ENCODE measurements at places on chromosomes 1 and 21.

- DNase-seq: no peak
Observed at GRCh38 chr21:28693476-28693875, 299.2 kb downstream of the LTN1 start.

DNA sequence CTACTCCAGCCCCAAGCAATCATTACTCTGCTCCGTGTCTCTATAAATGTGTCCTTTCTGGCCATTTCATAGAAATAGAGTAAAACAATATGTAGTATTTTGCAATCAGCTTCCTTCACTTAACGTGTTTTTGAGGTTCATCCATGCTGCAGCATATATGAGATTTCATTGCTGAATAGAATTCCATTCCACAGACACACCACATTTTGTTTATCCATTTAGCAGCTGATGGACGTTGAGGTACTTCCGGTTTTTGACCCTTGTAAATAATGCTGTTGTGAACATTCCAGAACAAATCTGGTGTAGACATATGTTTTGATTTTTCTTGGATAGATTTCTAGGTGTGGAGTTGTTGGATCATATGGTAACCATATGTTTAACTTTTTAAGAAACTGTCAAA is 30.7 kb downstream of the ADAM30 start:
- no peak for DNase-seq

GRCh38 chr21:39379986-39380891 is 31.4 kb upstream of the HMGN1 start:
- DNase-seq: peak; percentile 93

- DNase-seq: no peak
Observed at GRCh38 chr1:221711063-221711577, 30.8 kb downstream of the DUSP10 start.

- DNase-seq: no peak
Observed at GRCh38 chr1:39981945-39982344, 27.0 kb downstream of the MFSD2A start.

- no peak for DNase-seq
Observed at GRCh38 chr1:198498881-198499280, 41.6 kb downstream of the ATP6V1G3 start.

DNA sequence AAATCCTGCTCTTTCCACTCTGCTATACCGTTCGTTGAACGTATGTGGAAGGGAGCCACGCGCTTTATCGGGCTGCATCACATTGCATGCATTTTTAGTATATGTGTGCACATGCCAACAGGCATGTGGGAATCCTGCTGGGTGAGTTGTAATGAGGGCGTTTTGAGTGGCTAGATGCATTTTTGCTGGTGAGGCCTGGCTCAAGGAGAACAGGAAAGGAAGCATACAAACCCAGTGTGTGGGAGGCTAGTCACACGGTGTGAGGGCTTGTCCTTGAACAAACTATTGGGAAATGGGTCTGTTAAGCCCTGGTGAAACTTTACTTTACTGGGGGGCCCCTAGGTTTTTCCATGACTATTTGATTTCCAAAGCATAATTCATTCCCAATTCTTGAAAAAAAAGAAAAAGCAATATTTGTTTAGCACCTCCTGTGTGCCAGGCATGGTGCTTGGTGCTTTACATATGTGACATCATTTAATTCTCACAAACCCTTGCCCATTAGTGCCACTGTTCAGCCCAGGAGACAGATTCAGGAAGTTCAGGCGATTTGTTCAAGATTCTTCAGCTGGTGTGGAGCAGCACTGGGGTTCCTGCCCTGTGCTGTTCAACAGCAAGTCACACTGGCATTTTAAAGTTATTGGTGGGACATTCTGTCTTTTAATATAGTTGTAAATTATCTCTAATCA is 25.6 kb upstream of the JUN start:
- no peak for DNase-seq

- DNase-seq: no peak
Observed at GRCh38 chr1:92105546-92106081, 25.5 kb downstream of the BTBD8 start.

DNA sequence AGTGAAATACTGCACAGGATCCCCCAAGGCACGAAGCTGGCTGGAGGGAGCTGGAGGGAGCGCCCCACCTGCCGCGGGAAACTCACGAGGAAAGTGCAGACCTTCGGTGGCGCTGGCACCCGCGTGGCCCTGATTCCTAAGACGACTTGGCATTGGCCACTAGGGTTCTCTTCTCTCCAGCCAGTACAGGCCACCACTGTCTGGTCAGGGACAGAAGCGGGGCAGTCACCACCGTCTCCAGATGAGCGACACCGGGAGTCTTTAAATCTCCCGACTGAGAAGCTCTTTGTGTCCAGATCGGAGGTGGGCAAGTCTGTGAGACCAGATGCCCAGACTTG is 19.2 kb upstream of the CHIA start:
- no peak for DNase-seq

DNA sequence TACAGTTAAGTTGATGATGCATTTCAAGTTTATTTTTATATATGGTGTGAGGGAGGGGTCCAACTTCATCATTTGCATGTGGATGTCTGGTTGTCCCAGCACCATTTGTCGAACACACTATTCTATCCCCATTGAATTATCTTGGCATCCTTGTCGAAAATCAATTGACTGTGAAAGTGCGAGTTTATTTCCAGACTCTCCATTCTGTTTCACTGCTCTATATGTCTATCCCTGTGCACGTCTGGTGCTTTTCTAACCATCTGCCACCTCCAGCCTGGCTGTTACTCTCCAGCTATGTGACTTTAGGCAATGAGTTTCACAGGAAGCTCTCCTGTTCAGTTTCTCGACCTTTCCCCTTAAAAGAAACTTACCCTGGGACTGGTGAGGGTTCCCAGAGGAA is 137.1 kb upstream of the KLHDC7A start:
- no peak for DNase-seq

GRCh38 chr1:233337505-233337904 is 10.0 kb downstream of the MAP3K21 start:
- DNase-seq: no peak

- DNase-seq: no peak
Observed at GRCh38 chr1:180926164-180926981, 13.7 kb downstream of the KIAA1614 start.

GRCh38 chr1:21385022-21385421 is 54.9 kb upstream of the NBPF3 start:
- DNase-seq: no peak

DNA sequence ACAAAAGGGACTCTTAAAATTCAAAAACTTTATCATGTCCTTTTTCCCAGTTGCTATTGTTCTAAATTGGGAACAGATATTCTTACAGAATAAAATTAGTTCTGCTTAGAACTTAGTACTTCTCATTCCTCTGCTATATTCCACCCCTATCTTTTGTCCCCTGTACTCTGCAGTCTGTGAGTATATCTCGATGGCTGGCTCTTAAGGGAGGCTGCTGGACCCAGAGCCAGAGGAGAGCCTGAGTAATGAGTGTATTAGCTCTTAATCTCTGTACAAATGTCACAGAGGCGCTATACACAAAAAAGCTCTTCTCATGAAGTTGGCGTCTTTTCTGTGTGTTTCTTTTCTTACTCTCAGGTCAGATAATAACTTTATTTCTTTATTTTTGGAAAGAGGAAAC is 423.4 kb downstream of the ZP4 start:
- DNase-seq: no peak

DNA sequence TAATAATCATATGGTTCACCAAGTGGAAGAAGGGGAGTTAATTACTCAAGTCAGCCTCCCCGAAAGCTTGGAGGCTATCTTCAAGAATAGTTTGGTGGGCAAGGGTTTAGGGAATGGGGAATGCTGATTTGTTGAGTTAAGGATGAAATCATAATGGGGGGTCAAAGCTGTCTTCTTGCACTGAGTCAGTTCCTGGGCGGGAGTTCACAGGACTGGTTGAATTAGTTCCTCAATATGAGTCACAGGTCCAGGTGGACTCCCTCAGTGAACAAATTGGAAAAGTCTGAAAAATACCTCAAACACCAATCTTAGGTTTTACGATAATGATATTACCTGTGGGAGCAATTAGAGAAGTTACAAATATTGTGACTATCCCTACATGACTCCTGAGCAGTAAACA is 115.2 kb upstream of the COA6 start:
- no peak for DNase-seq

GRCh38 chr1:179369751-179370341 is 4.1 kb downstream of the AXDND1 start:
- DNase-seq: no peak

GRCh38 chr1:67980028-67980427 is 70.4 kb downstream of the DIRAS3 start:
- DNase-seq: no peak

- DNase-seq: no peak
Observed at GRCh38 chr1:165696625-165697100, 1.7 kb downstream of the ALDH9A1 start.

GRCh38 chr1:60727552-60727951 is 354.8 kb upstream of the NFIA start:
- DNase-seq: no peak

- DNase-seq: no peak
Observed at GRCh38 chr21:35924714-35925301, 135.5 kb downstream of the SETD4 start.

- DNase-seq: no peak
Observed at GRCh38 chr1:76547916-76548315, 319.4 kb upstream of the ST6GALNAC5 start.

DNA sequence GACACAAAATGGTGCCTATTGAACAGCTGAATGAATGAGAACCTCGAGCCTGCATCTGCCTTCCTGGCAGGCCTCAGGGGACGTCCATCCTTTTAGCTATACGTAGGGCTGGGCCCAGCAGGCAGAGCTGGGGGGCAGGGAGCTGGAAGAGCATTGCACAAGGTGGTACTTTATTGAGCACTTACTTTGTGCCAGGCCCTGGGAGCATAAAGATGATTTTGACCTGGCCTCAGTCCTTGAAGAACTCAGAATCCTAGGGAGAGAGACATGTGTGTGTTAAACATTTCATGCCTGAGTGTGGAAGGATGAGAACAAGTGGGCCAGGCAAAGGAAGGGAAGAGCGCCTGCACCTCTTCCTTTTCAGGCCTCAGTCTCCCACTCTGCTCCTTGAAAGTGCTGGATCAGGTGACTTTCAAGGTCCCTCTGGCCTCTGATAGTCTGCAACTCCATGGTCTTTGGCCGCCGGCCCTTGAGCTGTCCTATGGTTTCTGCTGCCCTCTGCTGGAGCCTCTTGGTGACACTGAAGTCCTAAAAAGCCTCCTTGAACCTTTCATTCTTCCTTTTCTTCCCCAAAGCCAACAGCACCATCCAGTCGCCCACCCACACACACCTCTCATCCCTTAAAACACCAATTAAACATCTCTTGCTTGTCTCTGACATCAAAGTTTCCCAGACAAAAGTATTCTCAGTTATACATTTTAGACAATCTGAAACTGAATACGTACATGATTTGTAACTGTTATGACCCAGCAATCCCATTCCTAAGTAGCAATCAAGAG is 3.5 kb upstream of the PEAR1 start:
- peak; percentile 46 for DNase-seq

- DNase-seq: no peak
Observed at GRCh38 chr1:39895731-39896480, 5.8 kb downstream of the MYCL start.

GRCh38 chr1:65772607-65773006 is 20.1 kb upstream of the PDE4B start:
- no peak for DNase-seq

DNA sequence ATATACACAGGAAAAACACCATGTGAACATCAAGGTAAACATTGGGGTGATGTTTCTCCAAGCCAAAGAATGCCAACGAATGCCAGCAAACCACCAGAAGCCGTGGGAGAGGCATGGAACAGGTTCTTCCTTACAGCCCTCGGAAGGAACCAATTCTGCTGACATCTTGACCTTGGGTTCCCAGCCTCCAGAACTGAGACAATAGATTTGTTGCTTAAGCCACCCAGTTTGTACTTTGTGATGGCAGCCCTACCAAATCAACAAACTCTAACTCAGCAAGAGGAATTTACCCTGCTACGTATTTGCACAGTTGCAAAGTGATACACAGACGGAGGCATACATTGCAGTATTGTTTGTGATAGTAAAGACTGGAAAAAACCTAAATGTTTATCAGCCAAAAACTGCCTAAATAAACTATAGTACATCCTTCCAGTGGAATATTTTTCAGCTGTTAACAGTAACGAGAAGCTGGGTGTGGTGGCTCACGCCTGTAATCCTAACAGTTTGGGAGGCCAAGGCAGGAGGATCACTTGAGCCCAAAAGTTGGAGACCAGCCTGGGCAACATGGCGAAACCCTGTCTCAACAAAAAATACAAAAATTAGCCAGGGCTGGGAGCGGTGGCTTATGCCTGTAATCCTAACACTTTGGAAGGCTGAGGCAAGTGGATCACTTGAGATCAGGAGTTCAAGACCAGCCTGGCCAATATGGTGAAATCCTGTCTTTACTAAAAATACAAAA is 12.5 kb upstream of the ZC3H12A start:
- DNase-seq: no peak

- DNase-seq: no peak
Observed at GRCh38 chr1:200228081-200228480, 181.8 kb downstream of the ZNF281 start.

GRCh38 chr1:62796221-62796620 is 12.3 kb downstream of the ATG4C start:
- no peak for DNase-seq

GRCh38 chr1:227798078-227798802 is 17.2 kb upstream of the PRSS38 start:
- DNase-seq: no peak

GRCh38 chr1:179002552-179003345 is 22.9 kb upstream of the FAM20B start:
- peak; percentile 50 for DNase-seq

- DNase-seq: peak; percentile 25
Observed at GRCh38 chr1:233113009-233113879, 162.8 kb downstream of the NTPCR start.

GRCh38 chr1:245798349-245798711 is 643.5 kb downstream of the KIF26B start:
- DNase-seq: no peak

DNA sequence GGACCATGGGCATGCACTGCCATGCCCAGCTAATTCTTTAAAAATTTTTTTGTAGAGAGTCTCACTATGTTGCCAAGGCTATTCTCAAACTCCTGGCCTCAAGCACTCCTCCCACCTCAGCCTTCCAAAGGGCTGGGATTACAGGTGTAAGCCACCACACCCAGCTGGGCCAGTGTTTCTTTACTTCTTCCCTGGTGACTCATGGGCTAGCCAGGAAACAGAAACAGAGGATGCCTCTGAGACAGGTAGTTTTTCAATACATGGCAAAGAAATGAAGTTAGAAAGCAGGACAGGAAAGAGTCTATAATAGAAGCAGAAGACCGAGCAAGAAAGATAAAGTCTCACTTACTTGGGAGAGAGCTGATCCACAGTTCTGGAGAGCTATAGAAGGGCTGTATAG is 7.6 kb upstream of the C1orf74 start:
- DNase-seq: no peak

- no peak for DNase-seq
Observed at GRCh38 chr1:78092643-78093042, 46.9 kb downstream of the GIPC2 start.

- no peak for DNase-seq
Observed at GRCh38 chr21:26844258-26845065, 747 bp downstream of the ADAMTS1 start.

GRCh38 chr1:161242313-161242712 is 4.3 kb upstream of the NR1I3 start:
- DNase-seq: no peak

Data from activated T-cell treated with anti-CD3 and anti-CD28 coated beads for 48 hours (primary cell).